ENCODE measurements at places on chromosomes 4 and X.

DNA sequence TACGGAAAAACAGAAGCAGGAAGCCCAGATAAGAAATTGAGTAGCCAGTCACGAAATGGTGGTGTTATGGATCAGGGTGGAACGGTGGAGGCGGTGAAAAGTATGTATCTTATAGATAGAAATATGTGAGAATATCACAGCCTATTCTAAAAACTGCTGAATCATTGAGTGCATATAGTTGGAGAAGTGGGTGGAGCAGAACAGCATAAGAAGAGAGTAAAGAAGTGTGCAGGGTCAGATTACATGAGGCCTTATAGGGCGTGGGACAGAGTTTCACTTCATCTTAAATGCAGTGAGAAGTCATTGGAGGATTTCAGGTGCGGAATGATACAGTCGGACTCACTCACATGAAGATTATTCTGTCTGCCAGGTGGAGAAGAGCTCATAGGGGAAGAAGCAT is 293.1 kb downstream of the TRIML1 start:
- DNase-seq, result no peak

DNA sequence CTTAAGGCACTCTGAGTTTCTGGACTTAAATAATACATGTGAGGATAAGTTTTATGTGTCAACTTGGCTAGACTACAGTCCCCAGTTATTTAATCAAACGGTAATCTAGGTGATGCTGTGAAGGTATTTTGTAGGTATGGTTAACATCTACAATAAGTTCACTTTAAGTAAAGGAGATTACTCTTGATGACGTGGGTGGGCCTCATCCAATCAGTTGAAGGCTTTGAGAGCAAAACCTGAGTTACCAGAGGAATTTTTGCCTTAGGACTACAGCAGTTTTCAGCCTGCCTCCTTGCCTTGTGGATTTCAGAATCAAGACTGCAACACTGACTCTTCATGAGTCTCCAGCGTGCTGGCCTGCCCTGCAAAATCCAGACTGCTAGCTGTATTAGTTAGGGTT is 59.8 kb upstream of the HS6ST2 start:
- DNase-seq, result no peak

DNA sequence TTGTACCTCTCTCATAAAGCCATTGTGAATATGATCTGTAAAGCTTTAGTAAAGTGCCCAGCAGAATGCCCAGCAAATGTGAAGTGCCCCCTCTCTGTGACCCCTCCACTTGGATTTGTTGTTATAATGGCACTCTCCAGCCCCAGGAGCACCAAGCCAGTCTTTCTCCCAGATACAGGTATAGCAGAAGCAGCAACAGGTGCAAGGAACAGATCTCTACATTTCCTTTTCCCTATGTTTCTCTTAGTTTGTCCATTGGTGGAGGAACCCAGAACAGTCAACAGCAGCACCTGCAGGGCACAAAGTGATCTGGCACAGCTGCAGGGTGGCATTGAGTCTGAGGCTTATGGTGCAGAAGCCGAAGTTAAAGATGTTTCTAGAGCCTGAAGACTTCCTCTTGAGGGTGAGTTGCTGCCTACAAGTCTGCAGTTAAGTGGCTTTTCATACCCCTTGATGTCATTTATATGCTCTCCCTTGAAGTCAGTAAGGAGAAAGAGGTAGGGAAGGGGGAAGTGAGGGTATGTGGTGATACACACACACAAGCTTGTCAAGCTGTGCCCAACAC is 16.1 kb upstream of the CXCL3 start:
- DNase-seq, result no peak

GRCh38 chr4:7009564-7009963 is 33.6 kb upstream of the TADA2B start:
- peak; percentile 63 for DNase-seq

DNA sequence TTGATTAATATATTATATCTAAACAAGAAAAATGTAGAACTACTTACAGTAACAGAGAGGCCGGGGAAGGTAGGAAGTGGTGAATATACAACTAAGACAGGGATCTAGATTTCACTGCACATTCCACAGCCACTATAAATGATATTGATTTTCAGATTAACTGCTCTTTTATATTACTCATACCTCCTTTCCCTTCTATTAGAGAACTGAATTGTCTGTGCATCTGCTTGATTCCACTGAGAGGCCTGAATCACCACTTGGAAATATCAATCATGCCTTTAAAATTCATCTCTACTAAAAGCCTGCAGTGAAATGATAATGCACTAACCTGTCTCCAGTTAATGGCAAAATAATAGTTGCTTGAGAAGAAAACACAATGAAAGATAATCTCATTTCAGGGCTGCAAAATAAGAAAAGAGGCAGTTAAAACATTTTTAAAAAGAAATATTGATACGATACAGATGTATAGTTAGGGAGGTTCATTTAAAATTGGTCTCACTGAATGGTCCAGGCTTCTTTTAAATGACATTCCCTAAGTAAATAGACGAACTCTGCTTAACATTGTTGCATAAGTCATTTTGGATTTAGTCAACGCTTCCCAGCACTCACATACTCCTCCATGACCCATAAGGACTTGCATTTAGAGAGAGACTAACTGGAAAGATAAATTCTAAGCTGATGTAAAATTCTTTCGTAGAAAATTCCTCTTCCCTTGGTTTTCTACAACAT is 3.8 kb downstream of the ANTXR2 start:
- no peak for DNase-seq

DNA sequence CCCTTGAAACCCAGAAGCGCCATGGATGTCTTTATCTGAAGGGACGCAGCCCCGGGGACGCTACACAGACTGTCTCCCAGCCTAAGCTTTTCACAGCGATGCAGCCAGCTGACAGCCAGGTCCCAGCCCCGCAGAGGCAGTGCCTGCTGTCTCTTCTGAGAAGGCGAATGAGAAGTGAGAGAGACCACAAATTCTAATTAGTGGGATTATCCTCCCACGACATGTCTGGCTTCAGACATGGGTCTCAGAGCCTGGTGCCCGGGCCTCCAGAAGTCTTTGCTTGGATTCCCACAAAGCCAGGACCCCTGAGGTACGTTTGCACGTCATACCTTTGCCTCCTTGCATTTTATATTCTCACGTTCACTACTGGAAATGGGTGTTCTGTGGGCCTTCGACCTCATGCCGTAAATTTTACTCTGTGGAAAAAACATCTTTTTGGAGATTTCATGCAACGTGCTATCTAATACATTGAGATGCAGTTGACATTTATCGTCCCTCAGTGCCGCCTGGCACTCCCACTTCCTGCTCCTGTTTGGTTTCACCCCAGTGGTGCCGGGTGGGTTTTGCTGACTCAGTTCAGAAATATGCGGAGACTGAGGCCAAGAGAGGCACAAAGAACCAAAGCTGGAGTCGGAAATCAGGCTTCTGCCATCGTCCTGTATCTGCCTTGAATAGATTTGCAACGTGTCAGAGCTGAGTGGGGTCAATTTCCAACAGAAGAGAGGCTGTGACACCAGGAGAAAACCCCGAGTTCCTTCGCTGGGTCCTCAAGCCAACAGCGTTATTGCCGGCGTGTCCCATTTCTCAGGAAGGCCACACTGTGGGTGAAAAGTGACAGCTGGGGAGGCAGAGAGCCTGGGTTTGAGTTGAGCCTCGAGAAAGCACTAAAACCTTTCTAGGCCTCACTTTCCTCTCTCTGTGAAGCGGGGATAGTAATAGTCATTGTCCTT is 114.4 kb downstream of the STK32B start:
- DNase-seq, result no peak

GRCh38 chr4:7893539-7893938 is 46.1 kb downstream of the AFAP1 start:
- no peak for DNase-seq

- no peak for DNase-seq
Observed at GRCh38 chr4:14524276-14524675, 478.0 kb upstream of the CPEB2 start.

DNA sequence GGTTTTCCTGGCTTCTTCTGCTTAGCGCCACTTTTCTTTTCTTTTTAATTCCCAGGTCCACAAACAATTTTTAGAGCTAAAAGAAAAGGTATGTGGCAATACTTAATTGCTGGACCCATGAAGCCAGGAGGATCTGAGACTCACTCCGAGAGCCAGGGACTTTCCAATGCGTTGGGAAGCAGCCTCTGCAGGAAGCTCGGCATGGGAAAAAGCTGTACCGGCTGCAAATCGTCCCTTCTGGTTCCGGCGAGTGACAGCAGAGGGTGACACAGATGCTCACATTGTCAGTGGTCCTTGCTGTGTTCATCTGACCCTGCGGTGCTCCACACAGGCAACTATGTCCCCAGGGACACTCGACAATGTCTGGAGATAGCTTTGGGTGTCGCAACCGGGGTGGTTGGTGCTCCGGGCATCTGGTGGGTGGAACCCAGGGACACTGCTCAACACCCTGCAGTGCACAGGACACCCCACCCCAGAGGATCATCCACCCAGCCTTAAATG is 164.0 kb downstream of the PRKX start:
- peak; percentile 5 for DNase-seq

DNA sequence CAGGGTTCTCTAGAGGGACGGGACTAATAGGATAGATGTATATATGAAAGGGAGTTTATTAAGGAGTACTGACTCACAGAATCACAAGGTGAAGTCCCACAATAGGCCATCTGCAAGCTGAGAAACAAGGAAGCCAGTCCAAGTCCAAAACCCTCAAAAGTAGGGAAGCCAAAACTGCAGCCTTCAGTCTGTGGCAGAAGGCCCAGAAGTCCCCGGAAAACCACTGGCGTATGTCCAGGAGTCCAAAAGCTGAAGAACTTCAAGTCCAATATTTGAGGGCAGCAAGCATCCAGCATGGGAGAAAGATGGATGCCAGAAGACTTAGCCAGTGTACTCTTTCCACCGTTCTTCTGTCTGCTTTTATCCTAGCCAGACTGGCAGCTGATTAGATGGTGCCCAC is 227.2 kb downstream of the KCTD8 start:
- no peak for DNase-seq

DNA sequence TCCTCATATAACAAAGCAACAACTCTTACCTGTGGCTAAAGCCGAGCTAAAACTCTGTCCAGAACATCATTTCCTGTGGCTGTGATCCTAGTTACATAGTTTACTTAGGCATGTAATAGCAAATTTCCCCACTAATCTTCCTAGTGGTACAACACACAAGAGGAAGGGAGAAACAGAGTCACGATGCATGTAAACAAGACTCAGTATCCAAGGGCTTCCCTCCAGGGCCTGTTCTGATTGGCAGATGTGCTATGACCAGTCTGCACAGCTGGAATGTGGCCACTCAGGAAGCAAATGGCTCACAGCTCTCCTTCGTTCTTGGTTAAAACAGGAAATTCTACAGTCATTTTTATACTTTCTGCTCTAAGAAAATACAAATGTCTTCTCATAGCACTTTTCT is 49.2 kb upstream of the PRSS48 start:
- DNase-seq, result peak; percentile 84

DNA sequence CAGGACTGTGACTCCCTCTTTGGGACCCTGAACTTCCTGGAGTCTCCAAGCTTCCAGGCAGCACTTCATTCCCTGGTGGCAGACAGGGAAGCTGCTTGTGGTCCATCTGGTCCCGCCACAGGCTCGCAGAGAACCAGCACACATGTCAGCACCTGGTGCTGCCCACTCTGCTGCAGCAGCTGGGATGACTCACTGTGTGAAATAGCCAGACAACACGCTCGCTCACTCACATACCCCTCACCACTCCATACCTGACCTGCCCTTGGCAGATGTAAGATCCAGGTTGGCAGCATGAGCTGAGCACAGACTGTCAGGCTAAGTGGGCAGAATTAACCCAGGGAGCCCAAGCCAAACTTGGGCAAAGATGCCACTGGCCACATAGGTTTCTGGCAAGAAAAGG is 613.5 kb downstream of the PCDH18 start:
- no peak for DNase-seq

GRCh38 chrX:1378306-1378759 is 13.6 kb downstream of the SLC25A6 start:
- no peak for DNase-seq

DNA sequence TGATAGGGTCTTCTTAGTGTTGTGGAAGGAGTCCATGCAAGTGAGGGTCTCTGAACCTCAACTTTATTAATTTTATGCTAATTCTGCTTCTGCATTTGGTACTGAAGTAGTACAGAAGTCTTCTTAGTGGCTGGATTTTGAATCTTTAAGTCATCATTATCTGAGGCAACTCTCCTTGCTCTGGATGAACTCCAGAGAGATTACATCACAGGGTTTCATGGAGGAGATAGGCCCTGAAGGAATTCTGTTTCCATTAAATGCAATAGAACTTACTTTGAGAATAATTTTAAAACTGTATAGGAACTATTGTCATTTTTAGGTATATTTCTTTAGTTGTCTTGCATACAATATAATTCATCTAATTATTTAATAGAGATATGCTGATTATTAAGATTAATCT is 451.2 kb downstream of the FAT4 start:
- DNase-seq, result no peak

GRCh38 chr4:120730777-120731320 is 191.7 kb downstream of the PRDM5 start:
- DNase-seq, result no peak

GRCh38 chrX:11591723-11592346 is 73.9 kb downstream of the ARHGAP6 start:
- DNase-seq, result no peak

GRCh38 chr4:149161247-149161646 is 654.4 kb downstream of the IQCM start:
- no peak for DNase-seq

GRCh38 chr4:36551697-36552214 is 270.3 kb downstream of the DTHD1 start:
- DNase-seq, result no peak

- no peak for DNase-seq
Observed at GRCh38 chrX:114924856-114925255, 92.6 kb downstream of the IL13RA2 start.

DNA sequence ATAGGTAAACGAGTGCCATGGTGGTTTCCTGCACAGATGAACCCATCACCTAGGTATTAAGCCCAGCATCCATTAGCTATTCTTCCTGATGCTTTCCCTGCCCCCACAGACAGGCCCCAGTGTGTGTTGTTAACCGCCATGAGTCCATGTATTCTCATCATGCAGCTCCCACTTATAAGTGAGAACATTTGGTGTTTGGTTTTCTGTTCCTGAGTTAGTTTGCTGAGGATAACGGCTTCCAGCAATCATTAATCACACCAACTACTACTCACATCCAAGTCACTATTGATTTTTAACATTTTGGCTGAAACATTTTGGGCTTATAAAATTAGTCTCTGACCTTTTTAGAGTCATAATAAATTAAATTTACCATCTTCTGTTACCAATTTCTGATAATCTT is 205.3 kb downstream of the SPOCK3 start:
- no peak for DNase-seq

- DNase-seq, result peak; percentile 95
Observed at GRCh38 chr4:1309261-1310010, 19.7 kb downstream of the MAEA start.

GRCh38 chrX:50168241-50168687 is 32.5 kb downstream of the AKAP4 start:
- no peak for DNase-seq

- DNase-seq, result no peak
Observed at GRCh38 chr4:76488888-76489685, 54.1 kb downstream of the SHROOM3 start.

- DNase-seq, result no peak
Observed at GRCh38 chr4:99104153-99104552, 15.6 kb upstream of the ADH5 start.
